ENCODE measurements at places on chromosomes 11 and 22.

- no peak for DNase-seq
Observed at GRCh38 chr11:61168800-61169199, 7.6 kb upstream of the VPS37C start.

DNA sequence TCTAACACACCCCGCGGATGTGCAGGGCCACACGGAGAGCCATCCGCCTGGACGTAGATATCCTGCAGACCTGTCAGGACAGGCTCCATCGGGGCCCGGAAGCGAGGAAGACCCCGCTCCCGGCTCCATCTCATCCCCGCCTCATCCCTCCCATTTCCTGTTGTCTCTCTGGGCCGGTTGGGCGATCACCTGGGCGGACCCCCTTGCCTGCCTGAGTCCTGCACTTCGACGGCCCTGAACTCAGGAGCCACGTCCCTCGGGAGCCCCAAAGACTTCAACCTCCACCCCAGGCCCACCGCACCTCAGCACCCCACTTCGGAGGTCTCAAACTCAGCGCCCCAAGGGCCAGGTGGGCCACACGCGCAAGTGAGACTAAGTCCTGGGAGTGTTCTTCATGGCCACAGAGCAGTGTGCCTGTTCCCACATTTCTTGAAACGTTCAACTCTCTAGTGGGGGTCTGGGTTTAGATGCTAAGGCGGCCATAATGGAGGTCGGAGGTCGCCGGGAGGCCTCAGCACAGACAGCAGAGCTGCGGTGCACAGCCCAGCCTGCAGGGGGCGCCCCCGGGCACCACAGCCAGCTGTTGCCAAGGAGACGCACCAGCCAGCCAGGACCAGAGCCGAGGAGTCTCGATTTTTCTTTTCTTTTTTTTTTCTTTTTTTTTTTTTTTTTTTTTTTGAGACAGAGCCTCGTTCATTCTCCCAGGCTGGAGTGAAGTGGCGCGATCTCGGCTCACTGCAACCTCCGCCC, 26.0 kb upstream of the FADD start:
- peak; percentile 44 for DNase-seq

DNA sequence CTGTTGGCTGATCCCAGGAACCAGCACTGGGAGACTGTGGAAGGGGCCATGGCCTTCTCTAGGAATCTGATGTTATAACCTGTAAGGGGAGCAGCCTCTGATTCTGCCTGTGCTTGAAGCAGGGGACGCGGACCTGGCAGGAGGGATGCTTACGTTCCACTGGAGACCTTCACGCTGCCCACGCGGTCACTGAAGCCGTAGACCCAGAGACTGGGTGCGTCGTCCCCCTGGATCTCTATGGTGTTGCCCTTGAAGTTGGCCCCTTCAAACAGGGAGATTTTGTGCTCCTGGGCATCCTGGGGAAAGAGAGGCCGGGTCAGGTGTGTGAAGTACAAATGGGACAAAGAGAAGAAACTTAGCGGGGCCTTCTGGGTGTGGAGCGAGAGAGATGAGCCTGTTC, 11.8 kb upstream of the TPST2 start:
- no peak for DNase-seq

DNA sequence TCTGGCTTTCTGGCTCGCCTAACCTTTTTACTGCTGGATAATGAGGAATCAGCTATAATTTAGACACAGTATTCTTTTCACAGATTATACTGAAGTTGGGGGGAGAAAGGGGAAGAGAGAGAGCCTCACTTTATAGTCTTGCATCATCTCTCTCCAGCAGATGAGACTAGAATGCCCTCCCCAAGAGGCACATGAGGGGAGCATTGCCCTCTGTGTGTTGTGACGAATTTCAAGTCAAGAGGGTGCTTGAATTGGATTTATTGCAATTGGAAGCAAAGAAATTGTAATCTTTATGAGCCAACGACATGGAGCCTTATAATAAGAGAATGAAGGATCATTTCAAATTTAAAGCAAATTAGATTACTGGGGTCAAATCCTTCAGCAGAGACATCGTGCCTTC, 17.6 kb upstream of the CADM1 start:
- DNase-seq = no peak

- no peak for DNase-seq
Observed at GRCh38 chr22:30290342-30291057, 1.2 kb upstream of the CASTOR1 start.

- DNase-seq = no peak
Observed at GRCh38 chr11:117652521-117652920, 144.5 kb downstream of the DSCAML1 start.

- no peak for DNase-seq
Observed at GRCh38 chr11:83793310-83793709, 507.1 kb upstream of the CCDC90B start.

DNA sequence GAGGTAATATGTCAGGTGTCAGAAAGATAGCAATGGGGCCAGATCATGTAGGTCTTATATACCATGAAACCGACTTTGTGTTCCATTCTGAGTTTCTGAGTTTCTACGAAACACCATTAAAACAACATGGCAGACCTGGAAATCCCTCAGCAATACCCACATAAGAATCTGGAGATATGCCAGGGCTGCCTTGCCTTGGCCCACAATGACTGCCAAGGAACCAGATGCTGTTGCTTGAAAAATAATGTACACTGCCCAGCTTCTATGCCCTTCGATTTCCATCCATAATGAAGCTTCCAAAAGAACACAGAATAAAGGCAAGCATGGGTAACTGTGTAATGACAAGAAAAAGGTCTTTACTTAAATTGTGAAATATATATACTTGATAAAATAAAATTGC, 277.4 kb downstream of the SOX6 start:
- DNase-seq = no peak

GRCh38 chr22:46688949-46689348, 49.1 kb downstream of the CERK start:
- no peak for DNase-seq

All from MM.1S (cell line).